ENCODE measurements at places on chromosomes 7 and 10.

DNA sequence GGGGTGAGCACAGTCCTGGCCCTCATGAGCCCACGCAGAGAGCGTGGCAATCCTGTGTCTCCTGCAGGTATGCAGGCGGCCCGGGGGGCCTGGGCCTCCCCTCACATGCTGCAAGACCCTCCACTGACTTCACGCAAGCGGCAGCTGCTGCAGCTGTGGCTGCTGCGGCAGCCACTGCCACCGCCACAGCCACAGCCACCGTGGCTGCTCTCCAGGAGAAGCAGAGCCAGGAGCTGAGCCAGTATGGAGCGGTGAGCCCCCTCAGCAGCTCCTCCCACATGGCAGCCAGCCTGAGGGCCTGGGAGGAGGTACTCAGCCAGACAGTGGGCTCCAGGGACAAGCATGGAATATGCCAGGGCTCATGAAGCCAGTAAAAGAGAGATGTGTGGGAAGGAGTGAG lies 8.7 kb downstream of the ZMIZ2 start:
- no peak for DNase-seq

DNA sequence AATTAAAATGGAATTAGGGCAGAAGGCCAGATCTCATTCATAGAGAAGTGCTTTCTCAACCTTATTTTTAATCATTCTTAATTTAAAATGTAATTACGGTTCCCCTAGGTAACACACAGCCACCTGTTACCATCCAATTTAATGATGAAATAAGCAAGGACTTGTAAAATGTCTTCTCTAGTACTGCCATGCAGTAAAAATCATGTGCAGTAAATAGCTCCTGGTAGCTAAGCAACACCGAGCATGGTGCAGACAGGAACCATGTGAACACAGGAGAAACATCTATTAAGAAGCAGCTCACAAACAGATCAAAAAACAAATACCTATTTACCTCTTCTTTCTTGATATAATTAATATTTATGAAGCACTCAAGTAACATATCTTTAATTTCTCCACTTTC lies 15.1 kb downstream of the NCAPG2 start:
- DNase-seq = peak; percentile 18

- no peak for DNase-seq
Measured at GRCh38 chr7:36096460-36097095, 56.5 kb upstream of the EEPD1 start.

DNA sequence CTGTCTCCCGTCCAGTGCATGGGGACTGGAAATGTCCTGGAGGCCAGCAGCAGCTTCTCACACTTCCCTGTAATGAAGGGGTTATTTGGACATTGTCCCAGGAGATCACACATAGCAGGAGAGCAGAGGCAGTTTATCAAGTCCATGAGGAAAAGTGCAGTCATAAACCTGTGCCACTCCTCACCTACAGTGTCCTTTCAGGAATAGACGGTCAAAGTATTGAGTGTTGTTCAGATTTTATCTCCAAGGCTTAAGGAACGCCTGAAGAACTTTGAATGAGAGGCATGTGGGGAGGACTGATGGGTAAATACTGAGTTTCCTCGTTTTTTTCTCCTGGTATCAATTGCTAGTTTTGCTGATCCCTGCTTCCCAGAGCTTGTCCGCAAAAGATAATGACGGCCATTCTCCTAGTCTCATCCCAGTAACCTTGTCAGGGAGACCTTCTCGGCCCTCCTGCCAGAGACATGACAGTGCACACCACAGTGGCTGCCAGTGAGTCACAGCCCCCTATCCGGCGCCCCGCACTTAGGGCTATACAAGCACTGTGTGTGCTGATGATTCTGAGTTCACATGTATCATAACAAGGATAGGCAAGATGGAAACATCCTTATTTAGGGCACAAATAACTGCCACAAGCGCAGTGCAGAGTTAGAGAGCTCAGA lies 495.5 kb upstream of the MGMT start:
- DNase-seq = no peak

DNA sequence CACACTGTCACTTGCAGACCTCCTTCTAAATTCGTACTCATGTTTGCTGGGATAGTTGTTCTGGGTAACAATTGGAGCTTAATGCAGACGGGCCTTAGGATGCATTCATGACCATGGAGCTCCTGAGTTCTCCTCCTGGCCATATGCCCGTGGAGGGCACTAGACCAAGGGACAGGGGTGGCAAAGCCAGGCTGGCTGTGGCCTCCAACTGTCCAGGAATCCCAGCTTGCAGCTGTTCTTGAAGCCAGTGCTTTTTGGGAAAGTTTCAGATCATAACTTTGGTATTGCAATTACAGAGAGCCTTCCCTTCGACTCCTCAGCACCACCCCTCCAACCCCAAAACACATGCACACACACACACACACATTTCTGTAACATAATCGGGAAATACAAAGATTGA lies 30.6 kb downstream of the ANTXRL start:
- no peak for DNase-seq

DNA sequence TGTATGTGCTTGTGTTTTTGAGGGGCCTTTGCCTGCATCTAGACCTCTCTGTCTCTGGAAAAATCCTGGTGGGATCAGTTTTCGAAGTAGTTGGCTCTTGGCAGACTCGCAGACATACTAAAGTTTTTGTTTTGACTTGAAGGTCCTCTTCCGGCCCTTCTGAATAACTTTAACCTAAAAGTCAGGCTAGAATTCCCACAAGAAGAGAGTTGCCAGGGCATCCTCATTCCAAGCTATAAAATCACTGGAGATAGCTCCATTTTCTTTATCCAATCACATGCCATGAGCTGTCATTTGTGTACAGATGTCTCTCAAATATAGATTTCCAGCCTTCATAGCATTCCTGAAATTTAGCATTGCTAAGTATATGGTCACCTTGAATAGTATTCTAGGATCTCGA lies 967.8 kb downstream of the LRMDA start:
- DNase-seq = no peak

DNA sequence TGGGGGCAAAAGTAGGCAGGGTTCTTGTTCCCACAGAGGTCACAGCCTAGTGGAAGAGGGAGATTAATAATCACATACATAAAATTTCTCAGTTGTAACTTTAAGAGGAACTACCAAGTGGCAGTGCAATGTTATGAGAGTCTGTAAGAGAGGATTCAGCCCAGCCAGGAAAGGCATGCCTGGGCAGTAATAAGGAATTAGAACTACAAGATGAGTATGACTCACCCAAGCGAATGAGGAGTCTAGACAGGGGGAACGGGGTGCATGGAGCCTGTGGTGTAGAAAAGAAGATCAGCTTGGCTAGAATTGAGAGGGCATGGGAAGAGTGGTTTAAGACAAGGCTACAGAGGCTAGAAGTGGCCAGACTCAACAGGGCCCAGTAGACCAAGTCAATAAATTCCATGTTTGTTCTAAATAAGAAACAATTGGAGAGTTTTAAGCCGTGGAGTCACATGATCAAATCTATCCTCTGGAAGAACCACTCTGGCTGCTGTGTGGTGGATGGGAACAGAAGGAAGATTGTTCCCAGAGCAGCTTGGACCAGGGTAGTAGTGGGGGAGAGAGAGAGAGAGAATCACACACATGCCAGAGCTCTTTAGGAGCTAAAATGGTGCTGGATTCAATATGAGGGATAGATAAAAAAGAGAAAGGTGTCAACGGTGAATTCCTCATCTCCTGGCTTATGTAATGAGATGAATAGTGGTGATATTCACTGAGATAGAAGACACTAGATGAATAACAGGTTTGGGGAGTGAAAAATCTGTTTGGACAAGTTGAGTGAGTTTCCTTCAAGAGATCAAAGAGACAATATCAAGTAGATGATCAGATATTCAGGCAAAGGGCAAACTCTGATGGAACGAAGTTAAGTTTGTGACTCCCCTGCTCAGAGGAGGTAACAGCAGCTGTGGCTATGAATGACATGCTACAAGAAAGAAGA lies 265.1 kb downstream of the FGFR2 start:
- DNase-seq = no peak

DNA sequence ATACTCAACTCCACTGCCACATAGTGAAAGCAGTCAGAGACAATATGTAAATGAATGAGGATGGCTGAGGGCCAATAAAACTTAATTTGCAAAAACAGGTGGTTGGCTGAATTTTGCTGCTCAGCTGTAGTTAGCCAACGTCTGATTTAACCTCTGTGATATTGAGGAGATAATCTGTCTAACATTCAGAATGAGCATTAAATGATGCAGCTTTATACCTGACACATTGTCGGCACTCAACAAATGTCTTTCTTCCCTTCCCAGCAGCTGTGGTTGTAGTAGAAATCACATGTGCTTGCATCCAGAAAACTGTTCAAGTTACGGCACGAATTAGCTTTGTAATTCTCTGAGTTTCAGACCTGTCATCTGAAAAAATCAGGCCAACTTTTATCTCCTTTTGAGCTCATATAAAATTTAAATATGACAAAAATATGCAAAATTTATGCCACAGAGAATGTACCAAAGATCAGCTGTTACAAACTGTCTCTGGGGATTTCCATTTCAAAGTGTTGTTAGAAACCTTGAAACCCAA lies 1239.7 kb downstream of the GATA3 start:
- no peak for DNase-seq

DNA sequence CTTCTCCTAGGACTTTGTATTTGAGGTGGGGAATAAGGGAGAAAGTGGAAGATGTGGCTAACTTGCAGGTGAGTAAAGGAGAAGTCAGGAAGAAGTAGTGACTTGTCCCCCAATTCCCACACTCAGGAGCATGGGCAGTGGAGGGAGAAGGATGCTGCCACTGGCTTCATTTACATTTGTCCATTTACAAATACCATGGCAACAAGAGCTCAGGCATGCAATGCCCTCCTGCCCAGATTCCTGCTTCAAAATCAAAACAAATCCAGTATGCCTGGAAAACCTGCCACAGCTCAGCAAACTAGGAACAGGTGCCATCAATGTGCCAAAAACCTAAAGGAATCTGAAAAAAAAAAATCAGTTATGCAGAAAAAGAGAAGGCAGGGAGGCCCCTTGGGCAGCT lies 139.9 kb downstream of the KCNMA1 start:
- no peak for DNase-seq

GRCh38 chr10:120221873-120222485 lies 235.0 kb upstream of the PLPP4 start:
- DNase-seq = peak; percentile 1

DNA sequence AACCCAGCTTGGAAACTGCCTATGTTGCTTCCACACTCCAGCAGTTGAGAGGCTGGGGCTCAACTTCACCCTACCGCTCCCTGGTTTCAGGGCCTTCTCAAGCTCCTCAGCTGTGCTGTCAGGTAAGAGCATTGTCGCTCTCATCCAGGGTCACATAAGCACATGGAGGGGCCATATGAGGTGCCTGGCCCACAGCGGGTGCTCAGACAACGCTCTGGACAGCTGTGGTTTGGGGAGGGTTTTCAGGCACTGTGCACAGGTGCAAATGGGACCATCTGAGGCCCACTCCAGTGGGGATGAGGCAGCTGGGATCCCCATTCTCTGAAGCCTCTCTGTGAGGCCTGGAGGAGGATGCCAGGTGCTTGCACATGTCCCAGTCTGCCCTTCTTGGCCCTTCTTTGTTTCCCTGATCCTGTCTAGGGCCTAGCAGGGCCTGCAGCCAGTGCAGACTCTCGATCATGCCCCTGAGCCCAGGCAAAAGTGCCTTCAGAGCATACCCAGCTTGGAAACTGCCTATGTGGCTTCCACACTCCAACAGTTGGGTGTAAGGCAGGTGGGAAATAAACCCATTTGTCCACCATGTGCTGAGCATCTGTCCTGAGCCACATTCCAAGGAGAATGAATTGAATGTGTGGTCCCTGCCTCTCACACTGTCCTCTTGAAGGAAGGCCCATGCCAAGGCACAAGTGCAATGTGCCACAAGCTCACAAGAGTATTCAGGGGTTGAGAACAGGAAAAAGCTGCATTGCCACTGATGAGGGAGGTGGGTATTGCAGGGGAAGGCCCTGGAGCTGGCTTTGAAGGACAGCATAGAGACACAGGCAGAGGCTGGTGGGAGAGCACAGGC lies 40.3 kb downstream of the VSTM4 start:
- no peak for DNase-seq

DNA sequence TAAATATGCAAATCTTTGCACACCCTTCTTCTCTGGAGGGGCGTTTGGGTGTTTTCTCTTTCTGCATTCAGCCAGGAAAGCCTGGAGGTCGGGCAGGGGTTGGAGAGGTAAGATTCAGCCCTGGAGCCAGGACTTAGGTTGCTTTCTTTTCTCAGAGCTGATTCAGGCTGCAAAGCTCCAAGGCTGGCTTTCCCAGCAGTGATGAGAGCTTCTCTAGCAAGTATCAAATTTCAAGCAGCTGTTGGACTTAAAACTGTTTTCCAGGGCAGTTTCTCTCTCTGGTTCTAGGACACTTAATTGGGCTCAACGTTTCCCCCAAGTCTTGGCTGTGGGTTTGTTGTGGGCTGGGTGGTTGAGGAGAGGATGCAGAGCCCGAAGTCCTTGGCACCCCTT lies 608 bp downstream of the AKR1B10 start:
- DNase-seq = no peak

- DNase-seq = no peak
Measured at GRCh38 chr7:155169498-155170065, 99.5 kb downstream of the HTR5A start.

- DNase-seq = no peak
Measured at GRCh38 chr10:102627736-102628293, 16.5 kb upstream of the TRIM8 start.

GRCh38 chr7:22667562-22668239 lies 59.3 kb upstream of the IL6 start:
- no peak for DNase-seq

- no peak for DNase-seq
Measured at GRCh38 chr7:125661677-125662076, 732.1 kb upstream of the POT1 start.

DNA sequence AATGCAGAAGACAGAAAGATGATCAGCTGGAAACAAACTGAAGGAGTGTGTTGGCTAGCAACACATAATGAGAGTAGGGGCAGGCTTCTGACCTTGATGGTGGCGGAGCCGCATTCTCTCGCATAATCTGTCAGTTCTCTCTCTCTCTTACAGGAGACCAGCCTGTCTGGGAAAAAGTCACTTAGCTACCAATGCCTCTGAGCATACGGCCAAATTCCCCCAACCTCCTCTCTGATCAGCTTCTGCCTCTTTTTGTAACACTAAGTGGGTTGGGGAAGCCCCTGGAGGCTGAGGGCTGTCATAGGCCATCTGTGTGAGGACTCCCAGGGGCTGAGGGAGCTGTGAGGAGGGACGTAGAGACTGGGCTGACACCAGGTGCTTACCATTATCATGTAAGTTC lies 104.6 kb downstream of the HIPK2 start:
- no peak for DNase-seq

- DNase-seq = no peak
Measured at GRCh38 chr7:151119055-151119415, 32.8 kb downstream of the AGAP3 start.

GRCh38 chr10:57142925-57143576 lies 782.0 kb upstream of the ZWINT start:
- DNase-seq = no peak

DNA sequence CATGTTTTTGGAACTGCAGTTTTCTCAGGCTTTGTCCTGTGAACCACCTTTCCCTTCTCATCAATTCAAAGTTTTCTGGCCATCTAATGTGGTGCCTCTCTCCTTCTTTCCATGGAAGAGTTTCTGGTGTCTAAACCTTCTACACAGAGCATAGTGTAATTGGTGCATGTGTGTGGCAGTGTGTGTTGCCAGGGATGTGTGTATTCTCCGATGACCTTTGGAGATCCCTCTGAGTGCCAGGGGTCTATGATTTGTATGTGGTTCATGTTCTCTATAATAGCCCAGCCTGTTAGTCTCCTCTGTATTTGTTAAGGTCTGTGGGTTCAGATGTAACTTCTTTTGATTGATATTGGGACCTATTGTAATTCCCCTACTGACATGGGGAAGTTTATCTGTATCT lies 1.5 kb downstream of the TAS2R60 start:
- no peak for DNase-seq
